ENCODE measurements at places on chromosomes 16 and 17. TPM values are rescaled to one million over a fixed set of nuclear protein-coding genes. Genes with fewer than 3 reads are reported as not detected.
A peak's percentile ranks its signal among the peaks of the same experiment; 100 is the strongest.

- H3K27me3 ChIP-seq, result no peaks in the 10 kb centered on the region
- peaks cover 21% of the 10 kb centered on the region for H3K36me3 ChIP-seq
- H3K4me1 ChIP-seq, result peaks cover 21% of the 10 kb centered on the region
- no peak for DNase-seq
Measured at GRCh38 chr17:17081304-17081940, 39.2 kb downstream of the MPRIP start.

DNA sequence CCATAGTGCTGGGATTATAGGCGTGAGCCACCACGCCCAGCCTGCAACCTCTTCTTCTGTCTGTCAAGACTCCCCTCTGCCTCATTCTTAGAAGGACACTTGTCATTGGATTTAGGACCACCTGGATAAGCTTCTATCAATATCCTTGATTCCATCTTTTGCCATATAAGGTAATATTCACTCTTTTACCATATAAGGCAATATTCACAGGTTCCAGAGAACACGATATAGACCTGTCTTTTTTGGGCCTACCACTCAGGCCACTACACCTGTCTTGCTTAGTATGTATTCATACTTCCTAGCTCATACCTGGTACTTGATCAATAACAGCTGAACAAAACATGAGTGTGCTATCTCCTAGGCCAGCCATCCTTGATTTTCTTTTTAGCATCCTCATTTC, 149.2 kb upstream of the TOX3 start:
- H3K36me3 ChIP-seq, result no peaks in the 10 kb centered on the region
- DNase-seq, result no peak
- no peaks in the 10 kb centered on the region for H3K27me3 ChIP-seq
- no peak overlapping the region for H3K27ac ChIP-seq
- H3K4me3 ChIP-seq, result no peak overlapping the region
- H3K4me1 ChIP-seq, result no peaks in the 10 kb centered on the region

DNA sequence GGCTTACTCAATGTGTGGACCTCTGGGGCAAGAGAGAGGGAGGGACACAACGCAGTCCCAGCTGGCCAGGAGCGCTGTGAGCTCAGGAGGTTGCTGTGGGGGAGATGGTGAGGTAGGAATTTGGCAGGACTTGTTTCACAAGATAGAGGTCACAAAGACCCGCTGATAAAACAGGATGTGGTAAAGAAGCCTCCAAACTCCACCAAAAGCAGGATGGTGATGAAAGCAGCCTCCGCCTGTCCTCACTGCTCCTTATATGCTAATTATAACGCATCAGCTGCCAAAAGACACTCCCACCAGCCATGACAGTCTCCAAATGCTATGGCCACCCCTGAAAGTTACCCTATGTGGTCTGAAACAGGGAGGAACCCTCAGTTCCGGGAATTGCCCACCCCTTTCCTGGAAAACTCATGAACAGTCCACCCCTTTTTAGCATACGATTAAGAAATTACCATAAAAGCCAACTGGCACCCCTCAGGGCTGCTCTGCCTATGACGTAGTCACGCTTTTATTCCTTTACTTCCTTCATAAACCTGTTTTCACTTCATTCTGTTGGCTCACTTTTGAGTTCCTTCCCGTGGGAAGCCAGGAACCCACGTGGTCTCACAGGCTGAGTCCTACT, 5.3 kb upstream of the EIF4A3 start:
- H3K36me3 ChIP-seq, result no peaks in the 10 kb centered on the region
- H3K4me1 ChIP-seq, result peaks cover 2% of the 10 kb centered on the region
- no peak overlapping the region for H3K4me3 ChIP-seq
- H3K27me3 ChIP-seq, result no peaks in the 10 kb centered on the region

DNA sequence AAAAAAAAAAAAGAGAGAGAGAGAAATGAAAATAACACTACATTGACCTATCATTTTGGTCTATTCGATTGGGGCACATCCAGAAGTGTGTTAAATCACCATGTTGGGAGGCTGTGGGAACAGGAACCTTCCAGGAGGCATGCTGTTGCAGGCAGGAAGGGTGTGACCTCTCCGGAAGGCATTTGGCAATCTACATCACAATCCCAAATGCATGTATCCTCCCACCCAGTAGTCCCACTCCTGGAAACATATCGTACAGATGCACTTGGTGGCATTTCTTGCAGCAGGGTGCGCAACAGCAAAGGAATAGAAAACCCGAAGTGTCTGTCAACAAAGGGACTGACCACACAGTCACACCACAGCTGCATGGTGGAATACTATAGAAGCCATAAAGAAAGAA, 7.9 kb downstream of the PLLP start:
- no peak overlapping the region for H3K4me3 ChIP-seq
- DNase-seq, result no peak
- no peak overlapping the region for H3K27ac ChIP-seq
- peaks cover 5% of the 10 kb centered on the region for H3K4me1 ChIP-seq

DNA sequence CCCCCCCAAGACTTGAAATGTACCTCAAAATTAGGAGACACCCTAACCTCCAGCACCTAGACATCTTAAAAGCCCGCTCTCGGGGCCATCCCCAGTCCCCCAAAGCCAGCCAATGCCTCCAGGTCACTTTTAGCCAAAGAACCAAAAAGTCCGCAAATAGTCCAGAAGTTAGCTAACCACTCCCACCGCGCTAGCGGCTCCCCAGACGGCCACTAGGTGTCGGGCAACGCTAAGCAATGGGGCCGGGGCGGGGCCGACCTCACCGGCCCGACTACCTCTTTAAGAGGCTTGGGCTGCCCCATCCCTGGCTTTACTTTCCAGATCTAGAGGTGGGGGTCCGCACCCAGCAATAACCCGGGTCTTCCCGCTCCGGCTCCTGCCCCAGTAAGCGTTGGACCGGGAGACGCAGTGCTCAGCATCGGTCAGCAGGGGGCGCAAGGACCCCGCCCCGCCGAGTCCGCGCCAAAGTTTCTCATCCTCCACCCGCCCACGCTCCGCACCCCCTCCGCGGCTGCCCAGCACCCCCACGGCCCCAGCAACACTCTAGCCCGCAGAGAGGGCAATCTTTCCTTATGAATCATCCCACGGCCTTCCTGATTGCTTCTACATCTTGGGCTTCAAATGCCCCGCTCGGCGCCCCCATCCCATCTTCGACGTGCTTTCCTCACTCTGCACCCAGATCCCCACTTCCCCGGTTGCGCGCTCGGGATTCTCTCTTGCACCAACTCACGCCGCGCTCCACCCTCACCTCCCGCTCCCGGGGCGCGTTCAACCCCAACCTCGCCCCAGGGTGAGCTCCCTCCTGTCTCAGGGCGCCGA, 765 bp downstream of the COL1A1 start:
- H3K4me1 ChIP-seq, result peaks cover 28% of the 10 kb centered on the region
- peaks cover 6% of the 10 kb centered on the region for H3K27me3 ChIP-seq
- H3K4me3 ChIP-seq, result peak overlapping the region; percentile 41
- peak; percentile 88 for DNase-seq

DNA sequence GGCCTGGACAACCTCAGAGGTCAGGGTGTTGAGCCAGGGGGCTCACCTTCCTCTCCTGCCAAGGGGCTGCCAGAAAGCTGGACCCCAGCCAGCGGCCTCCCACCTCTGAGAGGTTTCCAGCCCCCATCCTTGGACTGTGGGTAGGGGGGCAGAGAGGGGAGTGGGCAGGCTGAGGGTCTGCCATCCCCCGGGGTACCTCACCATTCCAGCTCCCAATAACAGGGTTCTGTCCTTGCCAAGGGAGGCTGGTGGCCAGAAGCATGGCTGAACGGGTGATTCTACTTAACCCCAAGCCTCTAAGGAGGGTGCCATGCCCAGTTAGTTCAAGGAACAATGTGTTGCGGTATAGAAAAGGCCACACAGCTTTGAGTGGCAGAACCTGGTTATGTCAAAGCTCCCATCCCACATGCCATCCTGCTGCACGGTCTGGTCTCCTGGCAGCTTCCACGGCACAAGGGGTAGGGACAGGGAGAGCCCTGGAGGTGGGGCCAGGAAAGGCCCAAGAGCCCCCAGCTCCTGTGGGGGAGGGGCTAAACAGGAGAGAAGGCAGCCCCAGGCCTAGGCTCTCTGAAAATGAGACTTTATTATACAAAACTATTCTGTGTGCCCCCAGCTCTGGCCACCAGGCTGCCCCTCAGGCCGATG, 19.8 kb downstream of the B9D1 start:
- no peak for DNase-seq
- H3K36me3 ChIP-seq, result no peaks in the 10 kb centered on the region
- peaks cover 43% of the 10 kb centered on the region for H3K4me1 ChIP-seq

DNA sequence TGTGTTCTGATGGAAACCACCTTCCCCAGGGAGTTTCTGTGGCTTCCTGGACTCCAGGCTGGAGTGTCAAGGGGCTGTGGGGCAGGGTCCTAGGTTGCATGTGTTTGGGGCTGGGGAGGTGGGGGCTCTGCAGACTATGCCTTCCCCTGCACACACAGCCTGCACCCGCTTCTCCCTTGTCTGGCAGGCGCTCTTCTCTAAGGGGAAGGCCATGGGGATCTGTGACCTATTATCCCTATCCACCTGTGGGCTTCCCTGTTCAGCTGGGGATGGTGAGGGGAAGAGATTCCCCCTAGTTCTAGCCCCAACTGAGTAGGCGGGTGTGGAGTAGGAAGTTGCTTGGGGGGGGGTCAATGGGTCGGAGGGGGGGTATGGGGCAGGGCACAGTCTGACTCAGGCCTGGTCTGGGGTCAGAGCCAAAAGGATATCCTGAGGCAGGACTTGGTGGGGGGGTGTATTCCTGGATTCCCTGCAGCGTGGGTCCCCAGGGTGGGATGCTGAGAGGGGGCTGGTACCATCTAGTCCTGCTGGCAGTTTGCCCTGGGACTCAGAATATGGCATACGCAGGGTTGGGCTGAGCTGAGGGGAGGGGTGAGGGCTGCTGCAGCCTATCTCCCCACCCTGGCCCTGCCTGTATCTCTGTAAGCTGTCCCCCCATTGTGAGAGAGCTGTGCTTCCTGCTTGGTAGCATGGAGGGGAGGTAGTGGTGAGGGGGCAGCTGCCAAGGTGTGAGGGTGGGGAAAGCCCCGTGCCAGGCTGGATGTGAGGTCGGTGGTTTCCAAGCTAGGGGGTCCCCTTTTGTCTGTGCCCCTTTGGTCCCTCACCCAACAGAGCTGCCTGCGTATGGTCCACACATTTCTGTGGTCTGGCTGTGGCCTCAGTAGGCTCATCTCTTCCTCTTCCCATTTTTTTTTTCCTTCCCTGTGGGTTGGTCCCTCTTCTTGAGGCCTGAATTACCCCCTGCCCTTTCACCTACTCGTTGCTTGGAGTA, 14.7 kb downstream of the RARA start:
- no peaks in the 10 kb centered on the region for H3K27me3 ChIP-seq
- no peak for DNase-seq
- H3K36me3 ChIP-seq, result no peaks in the 10 kb centered on the region
- peak overlapping the region; percentile 87 for H3K27ac ChIP-seq
- peaks cover 70% of the 10 kb centered on the region for H3K4me1 ChIP-seq

GRCh38 chr16:82504836-82505235, 121.9 kb upstream of the CDH13 start:
- H3K36me3 ChIP-seq, result no peaks in the 10 kb centered on the region
- no peak overlapping the region for H3K4me3 ChIP-seq
- H3K27me3 ChIP-seq, result no peaks in the 10 kb centered on the region
- no peaks in the 10 kb centered on the region for H3K4me1 ChIP-seq

DNA sequence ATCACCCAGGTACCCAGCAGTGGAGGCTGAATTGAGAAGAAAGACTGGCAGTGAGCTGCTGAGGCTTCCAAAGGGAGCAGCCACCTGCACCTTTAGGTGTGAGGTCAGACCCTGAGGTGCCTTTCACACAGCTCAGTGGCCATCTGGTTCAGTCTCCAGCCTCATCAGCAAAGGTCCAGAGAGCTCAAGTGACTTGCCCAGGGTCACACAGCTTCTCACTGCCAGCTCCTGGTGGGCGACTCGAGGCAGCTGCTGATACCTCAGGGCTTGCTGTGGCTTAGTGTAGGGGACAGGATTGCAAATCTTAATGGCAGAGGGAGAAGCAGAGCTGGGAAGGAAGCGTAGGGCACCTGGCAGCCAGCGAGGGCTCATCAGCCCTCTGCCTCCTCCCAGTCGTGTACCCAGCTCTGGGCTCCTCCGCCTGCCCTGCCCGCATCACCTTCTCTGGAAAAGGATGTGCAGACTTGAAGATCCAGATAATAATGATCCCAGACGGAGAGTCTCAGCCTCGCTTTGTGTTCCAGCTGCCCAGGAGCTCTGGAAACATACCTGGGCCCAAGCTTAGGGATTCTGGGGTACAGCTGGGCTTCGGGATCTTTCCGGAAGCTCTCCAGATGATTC, 165.3 kb upstream of the GSE1 start:
- H3K27ac ChIP-seq, result no peak overlapping the region
- H3K27me3 ChIP-seq, result no peaks in the 10 kb centered on the region
- no peaks in the 10 kb centered on the region for H3K4me1 ChIP-seq
- no peak for DNase-seq

DNA sequence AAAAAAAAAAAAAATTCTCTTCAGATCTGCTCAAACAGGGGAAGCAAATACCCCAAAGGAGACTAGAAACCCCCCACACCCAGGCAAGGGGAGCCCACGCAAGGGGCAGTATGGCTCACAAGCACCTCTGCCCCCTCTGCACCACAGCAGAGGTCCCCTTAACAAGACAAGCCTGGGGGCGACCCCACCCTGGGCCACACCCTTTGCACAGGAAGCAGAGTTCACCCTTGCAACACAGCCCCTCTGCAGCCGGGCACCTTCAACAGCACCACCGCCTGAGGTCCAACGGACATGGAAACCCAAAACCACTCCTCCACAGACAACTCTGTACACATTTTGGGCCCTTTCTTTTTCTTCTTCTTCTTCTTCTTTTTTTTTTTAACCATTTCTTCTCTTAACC, 12.8 kb downstream of the AXIN1 start:
- no peaks in the 10 kb centered on the region for H3K27me3 ChIP-seq
- H3K27ac ChIP-seq, result peak overlapping the region; percentile 66
- H3K36me3 ChIP-seq, result peaks cover 34% of the 10 kb centered on the region
- no peak overlapping the region for H3K4me3 ChIP-seq
- DNase-seq, result no peak
- peaks cover 50% of the 10 kb centered on the region for H3K4me1 ChIP-seq

GRCh38 chr16:16797239-16797638, 418.3 kb downstream of the NPIPA7 start:
- no peaks in the 10 kb centered on the region for H3K4me1 ChIP-seq
- no peaks in the 10 kb centered on the region for H3K36me3 ChIP-seq
- H3K27ac ChIP-seq, result no peak overlapping the region
- DNase-seq, result no peak
- no peak overlapping the region for H3K4me3 ChIP-seq

DNA sequence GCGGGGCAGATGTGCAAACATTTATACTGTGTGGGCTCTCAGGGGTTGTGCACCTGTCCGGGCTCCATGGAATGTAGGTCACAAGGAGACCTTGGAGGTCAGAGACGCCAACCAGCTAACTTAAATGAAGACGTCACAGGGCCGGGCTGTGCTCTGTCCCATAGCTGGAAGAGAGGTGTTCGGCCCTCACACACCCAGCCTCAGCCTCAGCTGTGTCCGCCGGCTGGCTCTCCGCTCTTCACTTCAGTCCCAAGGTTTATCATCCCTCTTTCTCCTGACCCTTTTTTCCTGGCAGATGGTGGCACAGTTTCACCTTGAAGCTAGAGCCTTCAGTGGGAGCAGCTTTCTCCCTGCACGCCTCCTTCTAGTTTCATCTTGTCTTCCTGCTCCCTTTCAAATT, 6.0 kb upstream of the RBFOX3 start:
- H3K4me3 ChIP-seq, result no peak overlapping the region
- H3K36me3 ChIP-seq, result no peaks in the 10 kb centered on the region
- H3K4me1 ChIP-seq, result peaks cover 6% of the 10 kb centered on the region
- H3K27ac ChIP-seq, result no peak overlapping the region

KRT27 gene
- not detected for total RNA-seq

KRT33B gene
- total RNA-seq, result not detected

KRTAP4-5 gene
- total RNA-seq, result not detected

All from K562 (cell line).